ENCODE measurements at places on chromosomes 7 and 10.

- no peak for DNase-seq
Measured at GRCh38 chr7:116626886-116627285, 45.1 kb upstream of the MET start.

DNA sequence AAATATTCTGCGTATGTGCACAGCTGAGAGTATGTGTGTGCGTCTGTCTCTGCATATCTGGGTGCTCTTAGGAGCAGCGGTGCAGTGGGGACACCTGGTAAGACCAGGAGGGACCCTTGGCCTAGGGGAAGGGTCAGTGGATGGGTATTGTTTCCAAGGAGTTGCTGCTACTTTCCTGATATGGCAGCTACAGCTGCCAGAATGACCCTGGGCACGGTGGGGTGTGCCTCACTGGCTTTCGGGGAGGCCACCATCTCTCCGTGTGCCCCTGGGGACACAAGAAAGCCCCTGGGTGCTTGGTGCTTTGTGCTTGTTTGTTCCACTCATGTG is 8.6 kb downstream of the PFKFB3 start:
- DNase-seq: no peak

- no peak for DNase-seq
Measured at GRCh38 chr7:157412021-157412443, 75.2 kb downstream of the DNAJB6 start.

GRCh38 chr10:95539560-95540284 is 21.4 kb downstream of the SORBS1 start:
- no peak for DNase-seq

DNA sequence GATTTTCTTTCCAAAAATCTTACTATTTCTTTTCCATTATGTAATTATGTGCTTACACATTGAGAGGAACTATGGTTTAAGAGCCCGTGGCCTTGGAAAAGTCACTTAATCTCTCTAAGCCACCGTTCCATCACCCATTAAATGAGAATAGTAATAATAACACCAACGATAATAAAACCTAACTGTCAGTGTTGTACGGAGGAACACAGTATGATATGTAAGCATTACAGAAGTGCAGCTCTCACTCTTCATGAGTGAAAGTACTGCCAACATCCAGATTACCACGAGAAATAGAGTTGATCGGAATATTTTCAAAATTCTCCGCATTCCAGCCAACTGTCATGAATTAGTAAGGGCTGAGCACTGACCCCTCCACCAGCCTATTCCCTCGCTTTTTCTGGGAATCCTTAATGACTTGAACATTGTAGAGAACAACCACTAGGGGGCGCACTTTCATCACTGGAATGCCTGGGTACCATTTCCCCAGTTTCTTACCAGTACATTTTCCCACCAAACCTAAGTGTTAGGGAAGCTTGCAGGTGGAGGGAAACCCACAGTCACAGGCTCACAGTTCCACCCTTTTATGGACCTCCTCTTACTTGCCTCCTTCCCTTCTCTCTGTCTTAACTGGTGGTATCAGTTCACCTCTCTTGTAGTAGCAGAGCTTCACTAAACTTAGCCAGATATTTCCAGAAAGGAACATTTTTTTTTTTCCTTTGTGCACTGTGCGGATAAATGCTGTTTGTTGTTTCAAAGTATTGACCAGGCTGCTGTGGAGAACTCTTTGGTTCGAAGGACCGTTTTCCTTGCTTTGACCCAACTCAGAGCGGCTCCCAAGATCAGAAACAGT is 27.8 kb downstream of the NKX2-3 start:
- DNase-seq: peak; percentile 36

DNA sequence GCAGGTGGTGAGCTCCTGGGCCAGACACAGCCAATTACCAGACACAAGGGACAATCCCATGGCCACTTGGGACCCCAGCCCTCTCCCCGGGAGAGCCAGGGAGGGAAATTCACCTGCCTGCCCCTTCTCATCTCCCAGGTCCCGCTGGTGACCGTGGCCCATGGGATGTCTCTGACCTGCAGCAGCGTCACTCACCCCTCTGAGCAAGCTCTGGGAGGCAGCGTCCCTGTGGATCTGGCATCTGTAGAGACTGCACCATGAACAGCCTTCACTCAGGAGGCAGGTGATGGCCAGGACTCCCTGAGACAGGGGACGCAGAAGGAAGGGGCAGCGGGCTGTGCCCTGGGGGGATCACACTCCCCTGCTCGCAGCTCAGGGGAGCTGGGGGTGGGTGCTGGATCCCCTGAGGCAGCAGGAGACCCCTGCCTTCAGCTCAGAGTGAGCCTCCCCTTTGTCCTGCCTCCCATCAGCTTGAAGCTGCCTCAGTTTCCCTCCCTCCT is 90.8 kb downstream of the FOXL3 start:
- DNase-seq: no peak

DNA sequence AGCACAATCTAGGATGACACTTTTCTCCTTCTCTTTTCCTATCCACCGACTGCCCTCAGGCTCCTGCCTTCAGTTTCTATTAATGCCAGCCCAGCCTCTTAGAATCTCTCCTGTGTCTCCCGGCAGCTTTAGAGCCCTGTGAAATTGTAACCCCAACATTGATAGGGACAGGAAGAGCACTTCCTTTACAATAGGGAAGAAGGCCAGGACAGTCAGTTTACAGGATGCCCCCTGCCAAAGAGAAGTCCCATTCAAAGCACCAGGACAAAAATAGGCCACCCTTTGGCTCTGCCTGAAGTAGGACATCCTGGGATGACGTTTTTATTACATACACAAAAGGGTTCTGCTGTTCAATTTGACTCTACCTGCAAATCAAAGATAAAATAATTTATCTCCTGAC is 64.7 kb upstream of the ANK3 start:
- no peak for DNase-seq

DNA sequence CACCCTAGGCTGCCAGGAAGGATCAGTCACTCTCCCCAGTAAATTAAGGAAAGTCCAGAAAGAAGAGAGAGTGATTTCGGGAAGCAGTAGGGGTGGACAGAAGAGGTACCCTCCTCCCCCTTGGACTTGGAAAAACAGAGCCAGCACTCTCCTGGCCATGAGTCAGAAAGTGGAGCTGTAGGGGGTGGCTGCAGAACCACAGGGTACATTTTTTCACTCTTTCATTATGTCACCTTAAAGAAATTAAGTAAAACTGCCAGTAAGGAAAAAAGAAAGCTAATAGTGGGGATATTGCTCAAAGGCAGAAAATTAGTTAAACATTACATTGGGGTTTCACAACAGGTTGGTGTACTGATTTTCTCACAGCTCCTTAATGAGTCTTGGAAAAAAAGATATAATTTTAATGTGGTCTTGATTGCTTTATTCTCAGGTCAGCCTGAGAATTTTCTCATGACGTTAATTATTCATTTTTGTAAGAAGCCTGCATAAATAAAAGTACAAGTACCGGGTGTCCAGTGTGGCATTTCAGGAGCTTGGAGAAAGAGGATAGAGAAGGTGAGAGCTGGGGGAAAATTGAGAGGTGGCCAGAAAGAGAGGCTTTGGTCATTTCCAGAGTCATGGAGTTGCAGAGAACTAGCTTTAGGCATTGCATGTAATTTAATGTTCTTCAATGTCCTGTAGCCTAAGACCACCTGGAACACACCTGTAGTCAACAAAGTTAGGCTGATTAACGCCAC is 23.2 kb upstream of the AOAH start:
- no peak for DNase-seq

DNA sequence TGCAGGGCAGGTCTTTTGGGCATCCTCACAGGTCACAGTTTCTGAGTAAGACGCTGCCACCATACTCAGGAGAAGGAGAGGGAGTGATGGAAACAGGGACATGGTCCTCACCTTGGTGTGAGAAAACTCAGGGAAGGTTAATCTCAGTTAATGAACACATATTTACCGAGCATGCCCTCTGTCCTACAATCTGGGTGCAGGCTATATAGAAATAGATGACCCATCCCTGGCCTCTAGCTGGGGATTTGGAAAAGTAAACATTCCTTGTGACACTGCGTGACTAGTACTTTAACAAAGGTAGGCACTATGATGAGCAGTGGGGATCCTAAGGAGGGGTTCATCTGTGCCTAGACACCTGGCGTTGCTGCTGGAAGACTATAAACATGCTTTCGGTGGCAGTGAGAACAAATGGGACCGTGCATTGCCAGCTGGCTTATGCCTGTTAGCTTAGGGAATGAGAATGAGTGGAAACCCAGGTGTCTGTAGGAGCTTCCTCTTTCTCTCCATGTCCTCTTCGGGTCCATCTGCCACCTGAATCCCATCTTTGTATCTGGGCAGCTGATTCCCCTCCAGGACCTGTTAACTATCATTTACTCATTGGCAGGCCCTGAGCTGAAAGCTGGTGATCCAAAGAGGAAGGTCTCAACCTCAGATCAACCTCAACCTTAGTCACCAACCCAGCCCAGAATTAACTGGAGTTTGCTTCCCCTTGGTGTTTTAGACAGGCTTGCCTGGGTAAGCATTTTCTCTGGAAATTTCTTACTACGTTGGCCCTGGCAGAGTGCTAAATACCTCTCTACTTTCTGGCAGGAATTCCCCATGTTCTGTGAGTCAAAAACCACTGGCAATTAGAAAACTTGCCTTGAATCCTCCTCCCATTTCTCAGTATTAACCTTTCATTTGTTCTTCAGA is 794 bp downstream of the MBL2 start:
- no peak for DNase-seq

DNA sequence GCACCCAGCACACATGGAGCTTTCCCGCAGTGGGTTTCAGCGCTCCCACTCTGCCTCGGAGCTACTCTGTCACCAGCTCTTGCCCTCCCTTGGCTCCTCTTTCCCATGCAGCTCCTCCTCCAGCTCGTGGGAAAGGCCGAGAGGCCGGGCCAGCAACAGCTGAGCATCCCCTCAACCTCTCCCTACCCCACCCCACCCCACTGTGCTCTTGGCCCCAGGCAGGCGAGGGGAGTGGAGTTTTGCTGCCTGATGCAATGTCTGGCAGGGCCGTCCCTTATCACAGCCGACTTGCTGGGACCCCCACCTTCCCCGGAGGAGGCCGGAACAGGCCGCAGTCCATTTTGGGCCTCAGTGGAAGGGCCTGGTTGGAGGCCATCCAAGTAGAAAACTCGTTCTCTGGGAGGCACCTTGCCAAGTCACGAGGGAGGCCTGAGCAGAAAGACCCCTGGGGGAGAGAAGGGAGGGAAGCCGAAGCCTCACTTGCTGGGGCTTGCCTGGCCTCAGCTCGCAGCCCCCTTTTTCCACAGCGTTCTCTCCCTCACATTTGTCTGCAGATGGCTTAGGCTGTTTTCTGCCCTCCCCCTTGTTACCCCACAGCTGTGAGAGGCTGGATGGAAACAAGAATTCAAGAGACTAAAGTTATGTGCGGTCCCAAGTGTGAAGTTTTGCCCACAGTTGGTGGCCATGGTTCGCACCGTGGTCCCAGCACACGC is 35.3 kb downstream of the CHST3 start:
- DNase-seq: peak; percentile 15

GRCh38 chr7:139762886-139763285 is 14.9 kb downstream of the HIPK2 start:
- no peak for DNase-seq

GRCh38 chr10:110165239-110165638 is 42.2 kb upstream of the MXI1 start:
- DNase-seq: no peak

GRCh38 chr7:135801877-135802276 is 53.3 kb upstream of the FAM180A start:
- no peak for DNase-seq

DNA sequence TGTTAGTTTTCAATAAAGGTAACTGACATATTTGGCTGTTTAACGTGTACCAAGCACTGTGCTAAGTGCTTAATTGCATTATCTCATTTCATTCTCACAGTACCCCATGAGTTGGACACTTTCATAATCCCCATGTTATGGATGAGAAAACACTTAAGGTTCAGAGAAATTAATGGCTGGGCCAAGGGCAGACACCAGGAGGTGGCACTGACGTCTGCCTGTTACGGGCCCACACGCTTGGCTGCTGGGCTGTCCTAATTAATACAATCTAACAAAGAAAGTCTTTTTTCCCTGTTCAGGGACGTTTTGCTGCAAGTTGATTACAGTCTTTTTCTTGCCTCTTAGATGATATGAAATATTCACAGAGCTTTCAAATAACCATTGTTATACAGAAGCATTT is 16.1 kb downstream of the DYDC2 start:
- no peak for DNase-seq

- no peak for DNase-seq
Measured at GRCh38 chr7:71630516-71630915, 498.6 kb downstream of the GALNT17 start.

- DNase-seq: peak; percentile 30
Measured at GRCh38 chr10:6140141-6140841, 51.5 kb downstream of the RBM17 start.

DNA sequence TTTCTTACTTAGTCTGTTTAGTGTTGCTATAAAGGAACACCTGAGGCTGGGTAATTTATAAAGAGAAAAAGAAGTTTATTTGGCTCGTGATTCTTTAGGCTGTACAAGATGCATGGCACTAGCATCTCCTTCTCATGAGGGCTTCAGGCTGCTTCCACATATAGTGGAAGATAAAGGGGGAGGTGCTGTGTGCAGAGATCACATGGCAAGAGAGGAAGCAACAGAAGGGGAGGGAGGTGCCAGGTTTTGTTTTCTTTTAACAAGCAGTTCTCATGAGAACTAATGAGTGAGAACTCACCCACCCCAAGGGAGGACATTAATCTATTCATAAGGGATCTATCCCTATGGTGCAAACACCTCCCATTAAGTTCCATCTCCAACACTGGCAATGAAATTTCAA is 17.3 kb downstream of the CYP2E1 start:
- DNase-seq: no peak

- no peak for DNase-seq
Measured at GRCh38 chr10:46254007-46254383, 32.8 kb upstream of the ANTXRL start.

DNA sequence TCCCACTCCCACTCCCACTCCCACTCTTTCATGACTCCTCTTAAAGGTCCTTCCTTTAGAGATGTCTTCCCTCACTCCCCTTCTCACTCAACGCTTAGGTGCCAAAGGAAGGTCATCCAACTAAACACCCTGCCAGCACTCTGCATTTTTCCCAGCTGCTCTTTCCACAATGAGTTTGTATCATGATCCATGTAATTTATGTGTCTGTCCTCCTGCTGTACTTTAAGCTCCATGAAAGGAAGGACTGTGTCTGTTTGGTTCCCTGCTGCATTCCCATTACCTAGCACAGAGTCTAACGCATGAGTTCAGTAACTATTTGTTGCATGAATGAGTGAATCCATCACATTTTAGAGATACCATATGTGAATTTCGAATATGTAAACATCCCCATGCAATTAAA is 252.7 kb downstream of the KIF20B start:
- DNase-seq: no peak

- no peak for DNase-seq
Measured at GRCh38 chr10:131830446-131831130, 70.2 kb upstream of the PPP2R2D start.

- DNase-seq: no peak
Measured at GRCh38 chr7:42694894-42695507, 216.9 kb downstream of the C7orf25 start.

- no peak for DNase-seq
Measured at GRCh38 chr10:104591441-104591840, 49.6 kb upstream of the SORCS3 start.

- DNase-seq: no peak
Measured at GRCh38 chr10:60892571-60892970, 51.4 kb downstream of the RHOBTB1 start.

GRCh38 chr10:24887855-24888231 is 64.6 kb downstream of the PRTFDC1 start:
- no peak for DNase-seq
